ENCODE measurements at places on chromosomes 12 and 14. TPM values are rescaled to one million over a fixed set of nuclear protein-coding genes. Genes with fewer than 3 reads are reported as not detected.

TAS2R14 gene
- total RNA-seq = 1.7 TPM

FANCM gene
- total RNA-seq = 4.8 TPM

ATL1 gene
- 4.4 TPM for total RNA-seq

ARHGAP9 gene
- not detected for total RNA-seq

CMA1 gene
- not detected for total RNA-seq

SMCO3 gene
- total RNA-seq = 0.37 TPM

KRT79 gene
- total RNA-seq = not detected

SPRING1 gene
- total RNA-seq = 17.6 TPM

BICDL1 gene
- not detected for total RNA-seq

AHNAK2 gene
- total RNA-seq = 36.7 TPM

ZBTB42 gene
- total RNA-seq = 2.9 TPM

LPAR5 gene
- not detected for total RNA-seq

TDRD9 gene
- total RNA-seq = 0.26 TPM

ZNF891 gene
- 0.79 TPM for total RNA-seq

IFNG-AS1 gene
- 0.26 TPM for total RNA-seq

RPL36AL gene
- 425 TPM for total RNA-seq

KCNH3 gene
- under 0.01 TPM for total RNA-seq
